ENCODE measurements at places on chromosomes 2 and 18.

GRCh38 chr2:3574155-3574554, 905 bp upstream of the RPS7 start:
- no peaks in the 10 kb centered on the region for H3K27me3 ChIP-seq
- H3K4me1 ChIP-seq, result peaks cover 44% of the 10 kb centered on the region
- no peak for DNase-seq
- peak overlapping the region; percentile 98 for H3K4me3 ChIP-seq
- H3K27ac ChIP-seq, result no peak overlapping the region

DNA sequence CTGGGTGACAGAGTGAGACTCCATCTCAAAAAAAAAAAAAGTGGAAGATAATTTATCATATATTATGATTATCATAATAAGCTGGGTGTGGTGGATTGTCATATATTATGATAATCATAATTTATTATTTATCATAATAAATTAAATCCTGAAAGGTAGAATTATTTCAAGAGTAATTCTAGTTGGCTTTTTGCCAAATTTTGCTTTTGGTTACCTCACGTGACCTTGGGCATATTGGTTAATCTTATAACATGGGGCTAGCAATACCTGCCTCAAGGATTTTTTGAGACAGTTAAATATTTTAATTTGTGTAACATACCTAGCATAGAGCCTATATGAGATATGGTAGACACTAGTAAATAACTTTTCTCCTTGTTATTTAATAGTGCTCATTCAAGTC, 111.3 kb upstream of the TTC27 start:
- H3K27me3 ChIP-seq, result no peaks in the 10 kb centered on the region
- no peak overlapping the region for H3K4me3 ChIP-seq
- H3K36me3 ChIP-seq, result peaks cover 11% of the 10 kb centered on the region
- no peak overlapping the region for H3K27ac ChIP-seq

DNA sequence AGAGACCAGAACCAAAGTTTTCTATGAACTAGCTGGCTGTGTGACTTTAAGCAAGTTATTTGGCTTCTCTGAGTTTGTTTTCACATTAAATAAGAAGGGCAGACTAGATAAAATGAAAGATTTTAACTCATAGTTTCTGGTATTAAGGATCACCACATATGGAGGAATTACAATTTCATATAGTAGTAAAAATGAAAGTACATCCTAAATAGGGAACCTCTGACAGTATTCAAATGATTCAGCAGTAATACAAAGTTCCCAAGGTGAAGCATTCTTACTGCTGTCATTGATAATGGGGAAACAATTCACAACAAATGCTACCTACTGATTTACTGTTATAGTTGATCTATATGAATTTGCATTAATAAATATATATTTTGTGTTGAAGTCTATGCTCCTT, 170.3 kb upstream of the VRK2 start:
- H3K4me1 ChIP-seq, result peaks cover 4% of the 10 kb centered on the region
- H3K36me3 ChIP-seq, result no peaks in the 10 kb centered on the region
- H3K27ac ChIP-seq, result no peak overlapping the region
- no peak overlapping the region for H3K4me3 ChIP-seq
- H3K27me3 ChIP-seq, result no peaks in the 10 kb centered on the region

DNA sequence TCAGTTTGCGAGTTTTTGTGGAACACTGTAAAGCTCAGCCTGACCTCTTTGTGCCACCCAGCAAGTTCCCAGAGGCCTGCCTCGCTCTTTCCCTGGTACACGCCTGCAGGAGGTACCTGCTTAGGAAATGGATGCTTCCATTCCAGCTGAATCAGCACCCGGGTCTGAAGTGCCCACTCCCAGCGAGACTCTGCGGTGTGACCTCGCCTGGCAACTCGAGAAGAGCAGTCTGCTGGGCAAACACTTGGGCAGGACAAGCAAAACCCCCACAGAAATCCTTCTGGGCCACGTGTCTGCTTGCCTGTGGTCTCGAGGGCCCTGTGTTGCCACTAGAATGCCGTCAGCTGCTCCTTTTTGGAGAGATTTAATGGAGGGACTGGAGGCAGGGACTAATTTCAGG, 127.6 kb downstream of the MAPK4 start:
- H3K36me3 ChIP-seq, result no peaks in the 10 kb centered on the region
- no peaks in the 10 kb centered on the region for H3K4me1 ChIP-seq
- H3K4me3 ChIP-seq, result no peak overlapping the region

GRCh38 chr2:223601932-223602666, at the start of gene SCG2:
Gene SCG2, minus strand, starts transcription at chr2:223602361. Its CDS starts 3,079 bp downstream, at chr2:223599282.
- DNase-seq, result peak; percentile 59
- no peak within 1 kb of the TSS for H3K27ac ChIP-seq
- H3K4me1 ChIP-seq, result peaks cover 10% of the 10 kb centered on the region
- H3K36me3 ChIP-seq, result peaks cover 11% of the 10 kb centered on the region

GRCh38 chr2:217887841-217888701, 114.7 kb downstream of the TNS1 start:
- no peak overlapping the region for H3K27ac ChIP-seq
- no peaks in the 10 kb centered on the region for H3K36me3 ChIP-seq
- H3K4me1 ChIP-seq, result peaks cover 9% of the 10 kb centered on the region

DNA sequence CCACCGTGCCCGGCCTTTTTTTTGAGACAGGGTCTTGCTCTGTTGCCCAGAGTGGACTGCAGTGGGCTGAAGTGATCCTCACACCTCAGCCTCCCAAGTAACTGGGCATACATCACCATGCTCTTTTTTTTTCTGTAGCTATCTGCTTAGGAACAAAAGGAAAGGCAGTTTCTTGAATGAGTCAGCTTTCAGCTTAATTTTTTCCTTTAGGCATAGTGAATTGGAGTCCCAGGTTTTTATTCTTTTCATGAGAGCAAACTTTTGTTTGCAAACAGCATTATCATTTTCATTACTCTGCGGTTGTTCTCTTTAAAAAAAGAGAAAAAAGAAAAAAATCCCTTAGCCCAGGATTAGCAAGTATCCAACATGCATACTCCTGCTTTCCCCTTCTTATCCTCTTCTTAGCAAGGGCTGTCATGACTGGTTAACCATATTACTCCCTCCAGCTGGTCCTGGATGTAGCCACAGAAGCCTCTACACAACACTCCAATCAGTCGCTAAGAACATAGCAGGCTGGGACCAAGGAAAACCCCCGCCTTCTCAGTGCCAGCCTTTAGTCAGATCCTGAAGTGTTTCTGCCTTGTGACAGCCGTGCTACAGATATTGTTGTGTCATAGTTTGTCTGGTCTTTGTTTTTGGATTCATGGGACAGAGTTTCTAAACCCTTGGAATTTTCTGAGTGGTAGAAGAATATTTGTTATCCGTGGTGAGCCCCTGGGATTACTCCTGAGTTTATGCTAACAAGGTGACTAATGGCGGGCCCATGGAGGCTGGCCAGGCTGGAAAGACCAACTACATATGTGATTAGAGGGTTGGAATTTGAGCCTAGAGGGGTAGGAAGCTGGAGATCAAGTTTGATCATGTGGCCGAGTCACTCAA, 23.3 kb upstream of the ST3GAL5 start:
- peak overlapping the region; percentile 21 for H3K27ac ChIP-seq
- no peak overlapping the region for H3K4me3 ChIP-seq
- H3K27me3 ChIP-seq, result no peaks in the 10 kb centered on the region
- H3K36me3 ChIP-seq, result no peaks in the 10 kb centered on the region
- DNase-seq, result no peak
- H3K4me1 ChIP-seq, result peaks cover 12% of the 10 kb centered on the region

- H3K36me3 ChIP-seq, result peaks cover 7% of the 10 kb centered on the region
- H3K4me3 ChIP-seq, result peak within 1 kb of the TSS; percentile 94
- no peak for DNase-seq
- H3K27ac ChIP-seq, result peak within 1 kb of the TSS; percentile 99
Measured at GRCh38 chr18:79988451-79989194, at the start of gene TXNL4A. Gene TXNL4A, minus strand, starts transcription at chr18:79988563. Its CDS starts 171 bp downstream, at chr18:79988392.
